Right atrium auricular region (tissue), 2 donors: ENCODE measurements at places on chromosomes 7 and 10. TPM values are rescaled to one million over a fixed set of nuclear protein-coding genes. Genes with fewer than 3 reads are reported as not detected.
A peak's percentile ranks its signal among the peaks of the same experiment; 100 is the strongest.

Gene KLF14
- not detected for total RNA-seq

Gene CCDC201
- total RNA-seq: not detected

Gene PNLIPRP2
- total RNA-seq: not detected

Gene UCN3
- not detected for total RNA-seq

Gene ANKRD2
- total RNA-seq: 25.7 TPM

Gene DOCK1
- 16.8 TPM for total RNA-seq

Gene MKX
- total RNA-seq: 0.63 TPM

Gene AKR1C8
- total RNA-seq: not detected

Gene IGF2BP3
- total RNA-seq: not detected

Gene IQUB
- total RNA-seq: 0.85 TPM

DNA sequence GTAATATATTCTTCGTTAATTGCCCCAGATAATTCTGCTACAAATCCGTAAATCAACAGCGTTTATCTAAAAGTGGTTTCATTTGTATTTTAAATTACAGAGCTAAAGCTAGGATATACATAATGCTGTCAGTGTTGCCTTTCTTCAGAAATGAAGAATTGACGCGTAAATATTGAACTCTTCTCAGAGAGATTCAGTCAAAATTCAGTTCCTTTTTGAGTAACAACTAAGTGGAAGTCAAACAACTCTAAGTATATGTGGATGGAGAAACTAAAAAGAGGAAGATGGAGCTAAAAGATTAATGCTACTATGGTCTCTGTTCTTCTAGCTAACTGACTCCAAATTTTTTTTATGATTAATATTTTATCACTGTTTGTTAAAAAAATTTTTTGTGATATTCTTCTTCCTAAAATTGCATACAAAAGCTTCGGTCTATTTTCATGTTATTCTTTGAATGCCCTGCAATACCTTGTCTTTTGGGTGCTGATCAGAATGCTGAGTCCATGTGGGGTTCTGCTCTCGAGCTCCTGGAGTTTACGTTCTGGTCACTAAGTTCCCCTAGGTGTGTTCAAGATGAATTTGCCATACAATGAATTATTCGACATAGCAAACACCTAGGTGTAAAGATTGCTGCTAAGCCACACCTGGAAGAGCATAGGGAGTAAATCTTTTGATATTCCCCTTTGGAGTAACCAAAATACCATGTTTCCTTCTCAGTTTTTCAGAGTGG, 20.7 kb downstream of the MDFIC start:
- no peaks in the 10 kb centered on the region for H3K36me3 ChIP-seq
- no peaks in the 10 kb centered on the region for H3K27me3 ChIP-seq
- peaks cover 19% of the 10 kb centered on the region for H3K4me1 ChIP-seq
- H3K27ac ChIP-seq: no peak overlapping the region
- no peak for DNase-seq

GRCh38 chr7:36448781-36449379, 59.2 kb downstream of the ANLN start:
- H3K4me1 ChIP-seq: no peaks in the 10 kb centered on the region
- H3K36me3 ChIP-seq: no peaks in the 10 kb centered on the region

DNA sequence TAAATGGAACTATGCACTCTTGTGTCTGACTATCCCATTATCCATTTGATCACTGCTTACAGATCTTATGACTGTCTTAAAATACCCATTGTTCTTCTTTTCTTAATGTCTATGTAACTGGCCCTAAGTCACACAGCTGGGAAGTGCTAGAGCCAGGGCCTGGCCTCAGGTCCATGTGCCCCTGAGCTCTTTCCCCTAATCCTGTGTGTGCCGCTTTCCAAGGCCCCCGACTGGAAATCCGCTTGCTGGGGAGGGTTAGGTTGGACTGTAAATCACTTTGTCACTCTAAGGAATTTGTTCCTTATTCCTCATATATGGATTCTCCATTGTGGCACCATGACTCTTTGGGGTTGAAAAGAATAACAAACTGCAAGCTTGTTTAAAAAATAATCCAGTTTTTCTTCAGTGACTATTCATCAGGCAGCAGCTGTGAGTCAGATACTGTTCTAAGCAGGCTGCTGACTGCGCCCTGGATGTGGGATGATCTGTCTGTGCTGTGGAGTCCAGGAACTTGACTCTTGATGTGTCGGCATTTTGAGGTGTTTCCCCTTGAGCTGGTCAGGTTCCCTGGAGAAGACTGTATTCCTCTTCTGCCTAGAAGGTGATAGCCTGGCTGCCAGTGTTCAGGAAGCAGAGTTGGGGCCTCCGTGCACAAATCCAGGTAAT, 236.3 kb downstream of the SDK1 start:
- no peaks in the 10 kb centered on the region for H3K36me3 ChIP-seq
- no peak for DNase-seq
- H3K27ac ChIP-seq: no peak overlapping the region
- no peaks in the 10 kb centered on the region for H3K27me3 ChIP-seq
- H3K4me1 ChIP-seq: no peaks in the 10 kb centered on the region
- no peak overlapping the region for H3K4me3 ChIP-seq

DNA sequence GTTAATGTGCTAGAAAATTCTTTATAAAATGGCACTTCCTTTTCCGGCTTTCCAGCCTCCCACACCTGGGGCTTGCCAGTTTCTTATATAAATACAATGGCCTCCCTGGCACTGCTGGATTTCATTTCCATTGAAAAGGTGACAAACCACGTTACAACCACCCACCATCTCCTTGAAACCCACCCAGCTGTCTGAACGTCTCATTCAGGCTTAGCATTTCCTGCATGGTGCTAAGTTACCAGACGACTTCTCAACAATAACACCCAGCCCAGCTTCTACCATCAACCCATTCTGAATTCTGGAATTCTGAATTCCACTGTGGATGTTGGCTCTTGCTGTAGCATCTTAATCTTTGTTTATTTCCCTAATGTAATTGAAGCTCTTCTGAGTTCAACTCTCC, 499.8 kb upstream of the CELF2 start:
- no peak overlapping the region for H3K4me3 ChIP-seq
- no peak overlapping the region for H3K27ac ChIP-seq
- H3K27me3 ChIP-seq: no peaks in the 10 kb centered on the region

GRCh38 chr10:24128066-24128730, 80.7 kb upstream of the KIAA1217 start:
- no peaks in the 10 kb centered on the region for H3K4me1 ChIP-seq
- H3K4me3 ChIP-seq: no peak overlapping the region
- H3K27ac ChIP-seq: no peak overlapping the region
- H3K27me3 ChIP-seq: no peaks in the 10 kb centered on the region
- DNase-seq: no peak

GRCh38 chr7:896346-897075, 20.2 kb downstream of the GET4 start:
- H3K36me3 ChIP-seq: peaks cover 61% of the 10 kb centered on the region
- H3K27me3 ChIP-seq: no peaks in the 10 kb centered on the region
- no peaks in the 10 kb centered on the region for H3K4me1 ChIP-seq
- H3K4me3 ChIP-seq: no peak overlapping the region
- no peak overlapping the region for H3K27ac ChIP-seq
- DNase-seq: no peak

DNA sequence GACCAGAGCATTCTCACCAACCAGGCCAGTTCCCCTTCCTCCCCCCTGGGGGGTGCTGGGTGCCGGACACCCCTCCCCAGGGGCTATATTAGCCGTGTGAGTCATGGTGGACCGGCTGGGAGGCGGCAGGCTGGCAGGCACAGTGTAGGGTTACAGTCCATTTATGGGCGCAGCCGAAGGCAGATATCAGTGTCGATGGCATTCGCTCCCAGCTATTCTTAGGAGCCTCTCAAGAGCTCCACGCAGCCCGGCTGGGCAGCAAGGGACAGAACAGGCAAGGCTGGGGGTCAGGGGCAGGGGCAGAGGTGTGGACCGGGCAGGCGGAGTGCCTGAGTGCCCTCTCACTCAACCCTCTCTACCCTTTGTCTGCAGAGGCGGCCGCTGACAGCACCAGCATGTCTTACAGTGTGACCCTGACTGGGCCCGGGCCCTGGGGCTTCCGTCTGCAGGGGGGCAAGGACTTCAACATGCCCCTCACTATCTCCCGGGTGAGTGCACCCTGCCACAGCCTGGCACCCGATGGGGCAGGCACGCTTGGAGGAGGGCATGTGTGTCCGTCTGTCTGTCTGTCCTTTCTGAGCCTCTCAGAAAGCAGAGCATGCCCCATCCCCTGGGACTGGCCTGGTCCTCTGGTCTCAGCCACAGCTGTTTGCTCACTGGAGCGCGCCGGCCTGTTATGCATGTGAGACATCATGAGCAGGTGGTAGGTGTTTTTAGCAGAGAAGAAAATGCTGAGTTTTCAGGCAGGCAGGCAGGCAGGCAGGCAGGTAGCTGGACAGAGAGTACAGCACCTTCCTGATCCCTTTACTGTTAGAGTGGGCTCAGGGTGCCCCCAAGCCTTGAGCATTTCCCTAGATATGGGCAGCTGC, at the start of gene LDB3:
Gene LDB3, plus strand, starts transcription at position 215 of the 869 bp plus-strand sequence. Its CDS starts 181 bp downstream, at position 396.
- no peaks in the 10 kb centered on the region for H3K27me3 ChIP-seq
- H3K36me3 ChIP-seq: peaks cover 50% of the 10 kb centered on the region
- H3K4me3 ChIP-seq: peak within 1 kb of the TSS; percentile 85
- peak; percentile 82 for DNase-seq
- H3K27ac ChIP-seq: peak within 1 kb of the TSS; percentile 91

GRCh38 chr7:26507108-26507987, 215.7 kb downstream of the SNX10 start:
- H3K36me3 ChIP-seq: no peaks in the 10 kb centered on the region
- DNase-seq: no peak
- no peaks in the 10 kb centered on the region for H3K27me3 ChIP-seq
- H3K27ac ChIP-seq: no peak overlapping the region

DNA sequence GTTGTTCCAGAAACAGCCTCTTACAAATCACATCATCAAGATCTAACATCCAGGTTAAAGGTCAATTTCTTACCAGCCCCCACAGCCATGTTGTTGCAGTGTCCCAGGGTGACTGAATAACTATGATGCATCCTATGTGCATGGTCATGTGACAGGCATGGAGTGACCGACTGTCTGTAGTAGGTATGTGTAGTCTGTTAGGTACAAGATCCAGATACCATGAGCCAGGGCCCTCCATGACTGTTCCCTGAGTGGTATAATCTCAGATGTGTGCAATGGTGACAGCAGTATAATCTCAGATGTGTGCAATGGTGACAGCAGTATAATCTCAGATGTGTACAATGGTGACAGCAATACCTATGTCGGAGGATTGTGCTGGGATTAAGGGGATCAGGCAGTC, 8.8 kb downstream of the CDHR3 start:
- no peaks in the 10 kb centered on the region for H3K27me3 ChIP-seq
- no peak for DNase-seq
- H3K27ac ChIP-seq: no peak overlapping the region
- no peaks in the 10 kb centered on the region for H3K36me3 ChIP-seq
- no peak overlapping the region for H3K4me3 ChIP-seq

GRCh38 chr10:51224671-51225161, 150.4 kb downstream of the PRKG1 start:
- no peak for DNase-seq
- H3K27ac ChIP-seq: no peak overlapping the region
- peaks cover 6% of the 10 kb centered on the region for H3K4me1 ChIP-seq
- H3K27me3 ChIP-seq: no peaks in the 10 kb centered on the region
- no peak overlapping the region for H3K4me3 ChIP-seq

DNA sequence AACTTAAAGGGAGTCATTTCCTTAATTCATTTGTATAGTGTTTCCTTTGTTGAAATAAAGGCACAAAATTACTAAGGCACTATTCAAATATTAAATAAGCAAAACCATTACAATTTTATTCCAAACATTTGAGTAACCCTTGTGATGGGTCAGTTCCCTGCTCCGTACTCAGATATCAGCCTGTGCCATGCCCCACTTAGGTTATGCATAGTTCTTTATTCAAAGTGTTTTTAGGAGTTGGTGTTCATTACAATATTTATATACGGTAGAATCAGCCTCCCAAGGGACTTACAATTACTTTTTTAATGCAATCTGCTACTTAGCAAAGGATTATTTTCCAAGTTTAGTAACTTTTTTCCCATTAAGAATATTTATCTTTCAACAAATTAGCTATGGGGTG, 119.3 kb upstream of the SEMA3D start:
- H3K27ac ChIP-seq: no peak overlapping the region
- no peaks in the 10 kb centered on the region for H3K36me3 ChIP-seq
- no peaks in the 10 kb centered on the region for H3K27me3 ChIP-seq
- DNase-seq: no peak
- no peak overlapping the region for H3K4me3 ChIP-seq
- H3K4me1 ChIP-seq: no peaks in the 10 kb centered on the region

DNA sequence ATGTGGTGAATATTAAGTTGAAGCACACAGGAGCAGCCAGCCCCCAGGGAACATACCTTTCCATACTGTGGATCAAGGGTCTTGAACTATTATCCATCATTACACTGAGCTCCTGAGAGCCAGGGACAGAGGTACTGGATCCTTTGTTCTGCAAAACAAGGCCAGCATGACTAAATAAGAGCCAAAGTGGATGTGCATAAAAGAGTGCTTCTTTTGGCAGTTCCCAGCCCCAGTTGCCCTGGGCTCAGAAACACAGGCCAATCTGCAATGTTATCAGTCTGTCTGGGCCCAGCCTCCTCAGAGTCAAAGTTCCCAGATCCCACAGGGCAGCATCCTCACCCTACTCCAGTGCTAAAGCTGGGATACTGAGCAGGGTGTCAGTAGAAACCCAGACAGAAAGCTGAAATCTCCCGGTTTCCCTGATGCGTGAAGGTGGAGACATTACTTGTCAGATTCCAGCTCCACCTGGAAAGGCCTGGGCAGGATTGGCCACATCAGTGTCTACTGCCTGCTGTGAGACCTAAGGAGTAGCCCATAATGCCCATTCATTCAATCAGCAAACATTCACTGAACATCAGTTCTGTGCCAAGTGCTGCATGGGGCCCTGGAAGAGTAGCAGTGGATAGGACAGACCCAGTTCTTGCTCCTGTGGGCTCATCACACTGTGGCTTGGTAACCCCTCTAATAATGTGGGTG, 342.7 kb downstream of the CXCL12 start:
- H3K4me3 ChIP-seq: no peak overlapping the region
- H3K36me3 ChIP-seq: no peaks in the 10 kb centered on the region
- DNase-seq: peak; percentile 54
- H3K4me1 ChIP-seq: no peaks in the 10 kb centered on the region

- DNase-seq: no peak
- H3K4me3 ChIP-seq: no peak overlapping the region
- no peaks in the 10 kb centered on the region for H3K4me1 ChIP-seq
Measured at GRCh38 chr7:75623390-75624133, 115.2 kb downstream of the HIP1 start.

DNA sequence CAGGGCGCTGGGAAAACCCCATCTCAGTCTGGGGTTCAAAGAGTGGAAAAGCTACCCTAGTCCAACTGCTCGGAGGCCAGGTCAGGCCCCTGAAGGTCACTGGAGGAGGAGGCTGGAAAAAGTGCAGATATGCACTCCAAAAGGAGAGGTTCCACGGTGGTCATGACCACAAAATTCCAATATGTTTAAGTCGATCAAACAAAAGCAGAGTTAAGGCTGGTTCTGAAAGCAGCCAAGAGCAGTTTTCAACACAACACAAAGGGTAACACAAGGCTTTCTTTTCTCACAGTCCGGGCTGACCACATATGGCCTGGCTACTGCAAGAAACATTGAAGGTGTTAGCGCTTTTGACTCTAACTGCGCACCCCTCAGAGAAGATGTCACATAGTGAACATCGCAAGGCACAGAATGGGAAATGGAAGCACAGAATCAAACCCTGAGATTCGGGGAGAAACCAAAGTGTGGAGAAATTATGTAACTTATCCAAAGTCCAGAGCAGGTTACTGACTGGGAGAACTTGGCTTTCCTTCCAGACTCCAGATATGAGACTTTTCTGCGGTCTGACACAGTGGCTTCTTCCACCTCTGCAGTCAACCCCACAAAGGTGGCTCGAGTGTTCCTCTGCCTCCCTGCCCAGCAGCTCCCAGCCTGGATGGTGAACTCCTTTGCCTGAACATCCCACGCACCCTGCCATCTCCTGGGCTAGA, 1.3 kb upstream of the GRB10 start:
- no peak overlapping the region for H3K27ac ChIP-seq
- H3K27me3 ChIP-seq: no peaks in the 10 kb centered on the region
- no peak overlapping the region for H3K4me3 ChIP-seq
- no peak for DNase-seq
- H3K4me1 ChIP-seq: no peaks in the 10 kb centered on the region
- H3K36me3 ChIP-seq: no peaks in the 10 kb centered on the region
